ENCODE measurements at places on chromosomes 1 and 21. TPM values are rescaled to one million over a fixed set of nuclear protein-coding genes. Genes with fewer than 3 reads are reported as not detected.

Gene VWA5B1
- not detected for total RNA-seq

Gene RSPH1
- 0.52 TPM for total RNA-seq

Gene CDA
- total RNA-seq, result not detected

Gene GBP6
- not detected for total RNA-seq

Gene SYNJ1
- 9.7 TPM for total RNA-seq

Gene OR2L2
- 0.19 TPM for total RNA-seq

DNA sequence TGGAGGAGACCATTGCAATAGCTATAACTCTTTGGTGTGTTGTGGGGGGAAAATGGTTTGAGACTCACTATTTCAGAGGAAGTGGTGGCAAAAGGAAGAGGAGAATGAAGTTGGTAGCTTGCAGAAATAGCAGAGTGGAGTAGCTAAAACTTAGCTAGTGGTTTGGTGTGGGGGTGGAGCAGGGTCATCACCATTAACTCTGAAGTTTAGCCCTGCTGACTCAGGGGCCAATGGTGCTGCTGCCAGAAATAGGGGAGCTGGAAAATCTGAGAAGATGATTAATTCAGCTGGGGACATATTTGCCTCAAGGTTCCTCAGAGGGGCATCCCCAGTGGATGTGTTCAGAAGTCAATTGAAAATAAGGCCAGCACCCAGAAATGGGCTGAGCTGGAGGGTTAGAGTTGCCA is 65.4 kb downstream of the RUNX1 start:
- peak; percentile 59 for DNase-seq

DNA sequence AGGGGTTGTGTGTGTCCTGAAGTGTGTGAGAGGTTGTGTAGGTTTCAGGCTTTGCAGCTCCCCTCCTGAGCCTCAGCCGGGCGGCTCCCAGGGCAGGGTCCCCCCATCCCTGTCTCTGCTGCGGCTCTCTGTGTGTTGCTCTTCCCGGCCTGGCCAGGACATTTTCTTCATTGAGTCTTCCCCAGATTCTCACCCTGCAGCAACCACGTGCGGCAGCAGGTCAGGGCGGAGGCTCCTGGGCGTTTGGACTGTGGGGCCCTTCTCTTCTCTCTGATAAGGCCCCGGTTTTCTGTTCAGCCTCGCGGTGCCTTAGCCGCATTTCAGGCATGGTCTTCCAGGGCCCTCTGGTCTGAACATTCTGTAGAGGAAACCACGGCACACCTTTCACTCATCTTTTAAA is 1.8 kb upstream of the TCP10L start:
- no peak for DNase-seq

DNA sequence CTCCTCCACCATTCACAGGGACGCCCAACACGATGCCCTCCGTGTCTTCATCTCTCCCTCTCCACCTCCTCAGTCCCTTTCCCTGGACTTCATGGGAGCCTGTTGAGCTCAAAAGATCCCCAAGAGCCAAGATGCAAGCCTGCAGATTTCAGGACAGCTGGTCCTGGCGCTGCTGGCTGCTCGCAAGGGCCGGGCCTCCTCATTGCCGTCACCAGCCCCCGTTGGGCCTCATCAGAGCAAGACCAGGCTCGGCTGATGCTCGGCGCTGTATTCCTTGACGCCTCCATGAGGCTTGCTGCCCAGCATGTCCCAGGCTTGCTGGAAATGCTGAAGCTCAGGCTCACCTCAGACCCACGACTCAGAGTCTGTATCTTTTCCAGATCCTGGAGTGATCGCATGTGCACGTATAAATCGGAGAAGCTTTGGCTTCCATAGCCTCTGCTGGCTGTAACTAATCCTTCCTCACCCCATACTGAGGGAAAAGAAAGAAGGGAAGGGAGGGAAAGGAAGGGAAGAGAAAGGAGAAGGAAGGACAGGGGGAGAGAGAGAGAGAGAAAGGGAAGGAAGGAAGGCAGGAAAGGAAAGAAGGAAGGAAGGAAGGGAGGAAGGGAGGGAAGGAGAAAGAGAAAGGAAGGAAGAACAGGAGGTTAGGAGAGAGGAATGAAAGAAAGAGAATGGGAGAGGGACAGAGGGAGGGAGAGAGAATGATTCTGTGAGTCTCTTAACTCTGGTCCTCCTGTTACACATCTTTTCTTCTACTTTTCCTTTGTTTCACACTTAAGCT is 94.6 kb downstream of the KCNJ15 start:
- DNase-seq, result no peak

GRCh38 chr21:15052459-15052763 is 12.4 kb downstream of the NRIP1 start:
- DNase-seq, result no peak

- DNase-seq, result no peak
Observed at GRCh38 chr1:192521734-192522133, 53.8 kb upstream of the RGS1 start.

GRCh38 chr1:241157435-241157834 is 199.6 kb downstream of the RGS7 start:
- DNase-seq, result no peak

- DNase-seq, result no peak
Observed at GRCh38 chr1:8574985-8575384, 242.5 kb downstream of the RERE start.

DNA sequence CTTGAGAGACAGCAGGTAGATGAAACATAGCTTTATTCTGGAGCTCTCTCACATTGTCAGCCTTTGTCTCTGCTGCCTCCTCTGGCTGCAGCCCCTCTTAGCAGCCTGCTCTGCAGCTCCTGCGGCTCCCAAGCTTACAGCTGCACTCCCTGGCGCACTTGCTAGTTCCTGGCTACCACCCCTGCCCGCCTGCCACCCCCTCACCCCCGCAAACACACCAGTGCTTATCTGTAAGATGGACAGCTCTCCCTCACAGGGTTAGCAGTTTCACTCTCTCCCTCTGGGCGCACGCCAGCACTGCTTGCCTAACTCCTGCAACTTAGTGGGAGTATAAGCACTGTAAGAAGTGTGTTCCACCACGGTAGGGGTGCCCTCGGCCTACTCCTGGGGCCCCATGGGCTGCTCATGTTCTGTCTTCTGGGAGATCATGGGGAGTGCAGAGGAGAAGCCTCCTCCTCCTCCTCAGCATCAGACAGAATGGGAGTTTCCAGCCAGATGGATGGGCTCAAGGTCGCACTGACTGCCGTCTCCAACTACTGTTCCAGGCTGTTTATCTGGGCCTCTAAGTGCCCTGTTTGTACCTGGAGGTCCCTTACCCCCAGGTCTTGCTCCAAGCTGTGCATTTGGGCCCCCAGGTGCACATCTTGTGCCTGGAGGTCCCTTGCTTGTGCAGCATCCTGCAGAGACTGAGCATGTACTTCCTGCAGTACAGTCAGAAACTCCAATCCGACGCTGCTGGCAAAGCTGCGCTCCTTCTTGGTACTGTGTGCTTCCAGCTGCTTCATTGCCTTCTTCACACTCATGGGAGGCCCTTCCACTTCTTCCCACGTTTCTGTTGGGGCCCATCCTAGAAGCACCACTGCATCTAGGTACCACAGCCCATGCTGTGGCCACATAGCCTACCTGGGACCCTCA is 1388.1 kb downstream of the AMY1C start:
- DNase-seq, result peak; percentile 32

- DNase-seq, result peak; percentile 27
Observed at GRCh38 chr1:20587661-20588053, 1.2 kb upstream of the CDA start.

- DNase-seq, result peak; percentile 60
Observed at GRCh38 chr1:230242326-230242725, 175.3 kb downstream of the GALNT2 start.

DNA sequence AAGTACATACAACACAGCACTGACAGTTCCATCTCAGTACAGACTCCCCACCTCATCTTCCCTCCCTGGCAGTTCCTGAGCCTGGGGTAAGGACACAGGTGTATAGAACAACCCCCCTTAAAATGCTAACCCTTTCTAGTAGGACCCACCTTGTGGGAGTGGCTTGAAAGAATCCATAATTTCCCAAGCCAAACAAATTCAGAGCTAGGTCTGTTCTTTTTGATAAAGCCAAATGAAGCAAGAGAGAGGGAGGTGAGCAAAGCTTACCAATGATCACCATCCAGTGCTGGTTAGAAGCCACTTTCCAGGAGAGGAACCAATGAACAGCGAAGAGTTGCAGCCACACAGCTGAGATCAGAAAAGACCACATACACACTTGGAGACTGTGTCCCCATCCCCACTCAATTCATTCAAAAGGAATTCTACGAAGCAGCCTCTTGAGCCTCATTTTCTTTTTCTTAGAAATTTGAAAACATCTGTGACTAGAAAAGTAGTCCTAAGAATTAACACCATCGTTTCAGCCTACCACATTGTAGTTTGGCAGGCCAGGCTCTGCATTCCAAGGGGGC is 9.2 kb downstream of the UBE2Q1 start:
- DNase-seq, result no peak
